ENCODE measurements at places on chromosomes 7 and 10.
A peak's percentile ranks its signal among the peaks of the same experiment; 100 is the strongest.

- no peak for DNase-seq
These were observed 45.9 kb upstream of the ELAPOR2 start for GRCh38 chr7:87105401-87105800.

DNA sequence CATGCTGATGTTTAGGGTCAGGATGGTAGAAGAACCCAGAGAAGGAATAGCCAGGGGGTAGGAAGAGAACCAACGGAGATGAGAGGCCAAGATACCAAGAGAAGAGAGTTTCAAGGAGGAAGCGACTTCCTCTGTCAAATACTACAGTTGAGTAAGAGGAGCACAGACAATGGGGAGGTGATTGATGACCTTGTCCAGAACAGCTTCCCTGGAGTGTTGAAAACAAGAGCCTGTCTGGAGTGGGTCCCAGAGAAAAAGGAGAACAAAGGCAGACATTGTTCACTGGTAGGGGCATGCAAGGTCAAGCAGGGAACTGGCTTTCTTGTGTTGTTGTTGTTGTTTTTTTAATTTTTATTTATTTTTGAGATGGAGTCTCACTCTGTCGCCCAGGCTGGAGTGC is 9.6 kb upstream of the TRIM56 start:
- DNase-seq: peak; percentile 80

GRCh38 chr7:40243076-40243475 is 108.3 kb downstream of the SUGCT start:
- DNase-seq: no peak

GRCh38 chr7:17495655-17496394 is 197.4 kb downstream of the AHR start:
- DNase-seq: no peak

DNA sequence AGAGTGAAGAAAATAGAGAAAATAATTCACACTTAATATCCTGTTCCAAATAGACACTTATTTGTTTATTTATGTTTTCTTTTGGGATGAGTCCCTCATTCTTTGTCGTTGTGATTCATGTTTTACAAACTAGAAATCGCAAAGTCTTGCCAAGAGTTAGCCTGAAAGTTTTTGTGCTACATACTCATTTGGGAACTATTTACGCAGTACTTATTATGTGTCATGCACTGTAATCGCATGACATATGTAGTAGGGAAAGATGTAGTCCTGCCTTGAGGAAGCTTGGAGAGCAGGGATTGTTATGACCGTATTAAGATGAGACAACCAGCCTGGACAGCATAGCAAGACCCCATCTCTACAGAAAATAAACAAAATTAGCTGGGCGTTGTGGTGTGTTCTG is 189.3 kb downstream of the ABCA13 start:
- no peak for DNase-seq

Measured in MV-4-11 (cell line).